ENCODE measurements at places on chromosomes 11 and 22. TPM values are rescaled to one million over a fixed set of nuclear protein-coding genes. Genes with fewer than 3 reads are reported as not detected.

- H3K27me3 ChIP-seq, result no peaks in the 10 kb centered on the region
- no peak overlapping the region for H3K4me3 ChIP-seq
- peaks cover 13% of the 10 kb centered on the region for H3K4me1 ChIP-seq
Measured at GRCh38 chr11:108852701-108853100, 187.8 kb downstream of the DDX10 start.

DNA sequence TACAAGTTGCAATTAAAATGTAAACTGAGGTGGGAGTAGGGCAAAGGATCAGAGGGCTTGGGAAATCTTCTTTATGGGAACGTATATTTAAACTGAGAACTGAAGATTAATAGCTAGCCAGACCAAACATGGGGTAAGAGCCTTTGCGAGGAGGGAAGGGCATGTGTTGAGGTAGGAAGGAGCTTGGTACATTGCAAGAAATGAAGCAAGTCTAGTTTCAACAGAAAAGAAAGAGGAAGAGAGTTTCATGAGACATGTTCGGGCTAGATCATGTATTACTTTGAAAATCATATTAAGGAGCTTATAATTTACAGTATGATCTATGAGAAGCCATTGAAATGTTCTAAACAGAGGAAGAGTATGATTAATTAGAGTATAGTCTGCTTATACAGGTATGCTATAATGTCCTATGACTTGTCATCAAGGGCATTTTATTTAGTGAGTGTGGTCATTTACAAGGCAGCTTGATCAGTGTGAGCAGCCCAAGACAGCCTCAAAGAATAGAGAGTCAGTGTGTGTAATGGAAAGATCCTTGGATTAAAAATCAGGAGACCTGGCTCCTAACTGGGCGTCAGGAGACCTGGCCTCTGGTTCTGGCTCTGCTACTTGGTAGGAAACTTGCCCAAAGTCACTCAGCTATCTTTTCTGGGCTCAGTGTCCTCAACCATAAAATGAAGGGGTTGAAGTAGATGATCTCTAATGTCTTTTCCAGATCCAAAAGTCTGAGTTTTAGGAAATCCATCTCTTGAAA lies 10.9 kb downstream of the GAS2 start:
- no peaks in the 10 kb centered on the region for H3K4me1 ChIP-seq
- DNase-seq, result no peak
- H3K4me3 ChIP-seq, result no peak overlapping the region
- no peak overlapping the region for H3K27ac ChIP-seq
- H3K36me3 ChIP-seq, result no peaks in the 10 kb centered on the region
- H3K27me3 ChIP-seq, result peaks cover 7% of the 10 kb centered on the region

DNA sequence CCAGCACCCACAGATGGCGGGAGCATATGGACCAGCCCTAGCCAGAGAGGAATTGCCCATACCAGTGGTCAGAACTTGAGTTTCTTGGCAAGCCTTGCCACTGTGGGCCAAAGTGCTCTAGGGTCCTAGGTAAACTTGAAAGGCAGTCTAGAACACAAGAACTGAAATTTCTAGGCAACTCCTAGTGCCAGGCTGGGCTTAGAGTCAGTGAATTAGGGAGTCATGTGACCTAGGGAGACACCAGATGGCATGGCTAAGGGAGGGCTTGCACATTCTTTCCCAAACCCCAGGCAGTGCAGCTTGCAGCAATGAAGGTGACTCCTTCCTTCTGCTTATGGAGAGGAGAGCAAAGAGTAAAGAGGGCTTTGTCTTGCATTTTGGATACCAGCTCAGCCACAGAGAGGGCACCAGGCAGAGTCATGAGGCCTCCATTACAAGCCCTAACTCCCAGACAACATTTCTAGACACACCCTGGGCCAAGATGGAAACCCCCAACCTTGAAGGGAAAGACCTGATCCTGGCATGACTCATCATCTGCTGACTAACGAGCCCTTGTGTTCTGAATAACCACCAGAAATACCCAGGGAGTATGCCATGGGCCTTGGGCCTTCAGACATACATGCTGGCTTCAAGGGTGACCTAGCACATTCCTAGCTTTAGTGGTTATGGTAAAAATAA lies 19.2 kb upstream of the OR56A3 start:
- no peak overlapping the region for H3K4me3 ChIP-seq
- H3K36me3 ChIP-seq, result no peaks in the 10 kb centered on the region
- no peak for DNase-seq
- no peaks in the 10 kb centered on the region for H3K27me3 ChIP-seq
- no peaks in the 10 kb centered on the region for H3K4me1 ChIP-seq

DNA sequence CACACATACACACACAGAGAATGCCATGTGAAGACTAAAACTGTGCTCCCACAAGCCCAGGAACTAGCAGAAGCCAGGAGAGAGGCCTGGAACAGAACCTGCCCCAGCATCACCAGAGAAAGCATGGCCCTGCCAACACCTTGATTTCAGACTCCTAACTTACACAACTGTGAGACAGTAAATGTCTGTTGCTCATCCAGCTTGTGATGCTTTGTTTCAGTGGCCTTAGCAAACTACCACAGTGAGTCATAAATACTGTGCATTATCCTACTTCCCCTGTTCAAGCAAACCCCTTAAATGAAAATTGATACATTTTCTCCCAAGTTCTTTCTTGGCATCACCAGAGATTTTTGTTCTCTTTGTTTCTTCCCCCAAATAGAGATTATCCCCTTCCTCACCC lies 1539.4 kb upstream of the TENM4 start:
- no peak for DNase-seq
- H3K4me3 ChIP-seq, result no peak overlapping the region
- H3K27ac ChIP-seq, result no peak overlapping the region
- no peaks in the 10 kb centered on the region for H3K36me3 ChIP-seq

The APBB1 gene
- 9.4 TPM for polyA plus RNA-seq

The DCHS1 gene
- 0.07 TPM for polyA plus RNA-seq

The SORL1 gene
- polyA plus RNA-seq, result 78.3 TPM

Measured in naive B cell (primary cell).